NCI-H774 (cell line): ENCODE measurements at places on chromosomes 11 and 22.

- DNase-seq = no peak
Measured at GRCh38 chr11:124798991-124799347, 1.2 kb downstream of the MSANTD2 start.

- no peak for DNase-seq
Measured at GRCh38 chr11:134001088-134001487, 44.3 kb upstream of the IGSF9B start.

DNA sequence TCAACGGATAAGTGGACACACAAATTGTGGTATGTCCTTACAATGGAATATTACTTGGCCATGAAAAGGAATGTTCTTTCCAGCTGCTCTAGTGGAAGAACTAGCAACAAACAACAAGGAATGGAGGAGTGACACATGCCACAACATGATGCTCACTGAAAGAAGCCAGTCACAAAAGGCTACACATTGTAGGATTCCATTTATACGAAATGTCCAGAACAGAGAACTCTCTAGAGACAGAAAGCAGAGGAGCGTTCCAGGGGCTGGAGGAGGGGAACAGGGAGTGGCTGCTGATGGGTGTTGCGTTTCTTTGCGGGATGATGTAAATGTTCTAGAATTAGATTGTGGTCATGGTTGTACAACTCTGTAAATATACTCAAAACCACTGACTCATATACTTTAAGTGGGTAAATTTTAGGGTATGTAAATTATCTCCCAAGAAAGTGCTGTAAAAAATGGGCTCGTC is 32.4 kb upstream of the PDGFB start:
- no peak for DNase-seq

DNA sequence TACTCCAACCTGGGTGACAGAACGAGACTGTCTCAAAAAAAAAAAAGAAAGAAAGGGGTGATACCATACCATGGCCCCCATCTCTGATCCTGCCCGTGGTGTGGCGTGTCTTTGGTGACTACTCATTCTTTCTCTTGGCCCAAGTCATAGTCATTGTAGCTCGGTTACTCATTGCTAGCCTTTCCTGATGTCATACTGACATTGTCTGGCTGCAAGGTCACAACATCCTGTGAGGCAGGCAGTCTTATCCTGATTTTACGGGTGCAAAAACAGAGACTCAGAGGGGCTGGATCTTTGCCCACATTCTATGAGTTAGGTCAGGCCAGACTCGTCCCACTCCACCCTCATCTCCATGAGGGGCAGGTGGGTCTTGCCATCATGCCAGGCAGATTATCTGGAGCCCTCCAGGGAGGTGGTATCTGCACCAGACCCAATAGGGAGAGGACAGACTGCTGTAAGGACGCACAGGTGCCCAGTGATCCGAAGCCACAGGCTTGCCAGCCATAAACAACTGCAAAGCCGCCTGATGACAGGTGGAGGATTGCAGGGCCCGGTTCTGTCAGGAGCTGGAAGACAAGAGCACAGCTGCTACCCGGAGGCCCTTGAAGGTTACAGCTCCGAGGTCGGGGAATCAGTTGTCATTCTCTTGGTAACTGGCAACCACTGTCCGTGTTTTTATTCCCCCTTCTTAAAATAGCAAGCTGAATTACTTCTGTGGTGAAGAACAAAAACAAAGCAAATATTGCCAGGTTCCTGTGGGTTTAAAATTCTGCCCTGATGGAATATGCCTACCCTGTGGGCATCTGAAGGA is 13.8 kb downstream of the TOM1 start:
- no peak for DNase-seq

- DNase-seq = no peak
Measured at GRCh38 chr11:11725438-11725837, 103.6 kb upstream of the GALNT18 start.

DNA sequence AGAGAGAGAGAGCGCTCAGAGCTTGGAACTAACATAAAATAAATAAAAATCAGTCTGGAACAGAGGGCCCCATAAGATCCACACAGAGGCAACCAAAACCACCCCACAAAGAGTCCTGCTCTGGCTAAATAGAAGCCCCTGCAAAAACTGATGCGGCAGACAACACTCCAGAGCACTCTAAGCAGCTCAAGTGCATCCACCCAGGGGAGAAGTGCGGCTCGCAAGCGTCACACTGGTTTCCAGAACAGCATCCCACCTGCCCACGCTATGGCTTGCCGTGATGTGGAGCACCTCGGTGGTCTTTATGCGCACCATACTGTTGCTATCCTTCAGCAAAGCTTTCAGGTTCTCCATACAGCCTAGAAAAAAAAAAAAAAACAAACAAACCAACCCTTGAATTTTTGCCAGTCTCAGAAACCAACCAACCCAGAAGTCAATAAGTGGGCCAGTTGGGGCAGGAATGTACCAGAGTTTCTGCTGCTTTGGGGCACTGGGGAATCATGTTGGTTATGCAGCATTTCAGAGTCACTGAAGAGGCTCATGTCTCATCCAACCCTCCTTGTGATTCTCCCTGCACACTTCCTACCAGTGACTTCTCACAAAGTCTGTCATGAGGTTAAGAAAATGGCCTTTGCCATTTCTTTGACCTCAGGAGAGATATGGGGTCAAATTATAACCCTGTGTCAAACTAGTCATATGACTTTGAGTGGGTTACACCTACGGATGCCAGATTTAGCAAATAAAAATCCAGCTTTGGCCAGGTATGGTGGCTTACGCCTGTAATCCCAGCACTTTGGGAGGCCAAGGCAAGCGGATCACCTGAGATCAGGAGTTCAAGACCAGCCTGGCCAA is 3.0 kb downstream of the RSPH14 start:
- DNase-seq = no peak

DNA sequence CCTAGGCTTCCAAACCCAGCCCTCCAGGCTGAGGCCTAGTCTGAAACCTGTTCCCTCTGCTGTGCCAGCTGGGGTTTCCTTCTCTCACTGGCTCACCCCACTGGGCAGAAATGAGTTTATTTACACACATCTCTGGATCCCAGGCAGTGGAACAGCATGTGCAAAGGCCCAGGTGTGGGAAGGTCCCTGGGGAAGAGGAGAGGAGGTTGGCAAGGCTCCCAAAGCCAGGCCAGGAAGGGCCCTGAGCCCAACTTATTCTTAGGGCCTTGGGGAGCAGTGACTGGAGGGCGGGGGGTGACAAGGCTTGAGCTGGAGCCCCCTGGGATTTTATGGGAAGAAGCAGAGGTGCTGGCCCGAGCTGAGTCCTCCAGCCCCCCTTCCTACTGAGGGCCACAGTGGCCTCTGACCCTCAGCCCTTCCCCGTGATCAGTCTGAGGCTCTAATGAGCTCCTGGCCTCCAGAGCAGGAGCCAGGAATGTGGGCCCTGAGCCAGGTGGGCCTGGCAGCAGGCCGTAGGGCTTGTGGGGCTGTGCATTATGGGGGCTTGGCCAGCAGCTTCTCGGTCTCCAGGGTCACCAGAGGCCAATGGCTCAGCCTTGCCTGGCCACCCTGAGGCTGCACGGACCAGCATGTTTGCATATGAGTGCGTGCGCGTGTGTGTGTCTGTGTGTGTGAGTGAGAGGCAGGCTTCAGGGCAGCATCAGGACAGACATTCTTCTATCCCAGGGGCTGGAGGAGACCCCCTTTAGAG is 2.9 kb downstream of the MYO7A start:
- DNase-seq = no peak

DNA sequence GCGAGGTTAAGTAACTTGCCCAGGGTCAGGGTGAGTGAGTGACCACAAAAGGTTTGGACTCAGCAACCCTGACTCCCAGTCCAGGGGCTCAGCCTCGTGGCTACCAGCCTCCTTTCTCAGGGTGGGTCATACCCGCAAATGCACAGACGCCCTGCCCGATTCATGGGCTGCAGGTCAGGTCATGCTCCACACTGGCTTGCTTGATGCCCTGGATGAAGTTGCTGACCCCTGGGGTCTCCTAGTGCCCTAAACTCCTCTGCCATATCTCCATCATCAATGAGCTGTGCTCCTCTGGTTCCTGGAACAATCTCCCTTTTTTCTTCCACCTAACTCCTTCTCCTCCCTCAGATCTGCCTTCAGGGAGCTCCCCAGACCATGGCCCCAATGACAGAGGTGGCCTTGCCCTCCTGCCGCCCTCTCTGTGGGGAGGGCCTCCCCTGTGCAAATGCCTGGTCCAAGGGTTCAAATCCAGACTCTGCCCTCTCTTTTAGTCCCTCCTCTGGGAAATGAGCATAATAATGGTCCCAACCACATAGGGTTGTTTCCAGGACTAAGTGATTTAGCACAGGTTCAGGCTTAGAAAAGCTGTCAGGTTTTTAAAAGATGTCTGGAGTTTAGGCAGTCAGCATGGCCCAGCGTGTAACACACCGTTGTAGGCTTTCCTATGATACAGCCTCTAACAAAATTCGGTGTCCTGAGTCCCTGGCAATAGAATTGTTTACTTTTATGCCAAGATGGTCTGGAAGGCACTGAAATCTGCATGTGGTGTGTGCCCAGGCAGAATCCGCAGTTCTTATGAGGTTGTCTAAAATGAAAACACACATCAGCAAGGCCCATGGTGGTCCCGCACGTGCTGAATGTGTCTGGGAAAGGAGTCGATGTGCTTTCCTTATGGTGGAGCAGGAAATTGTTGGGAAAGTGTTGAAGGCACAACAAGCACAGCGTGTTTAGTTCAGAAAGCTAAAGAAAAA is 63.6 kb downstream of the CD82 start:
- DNase-seq = no peak

DNA sequence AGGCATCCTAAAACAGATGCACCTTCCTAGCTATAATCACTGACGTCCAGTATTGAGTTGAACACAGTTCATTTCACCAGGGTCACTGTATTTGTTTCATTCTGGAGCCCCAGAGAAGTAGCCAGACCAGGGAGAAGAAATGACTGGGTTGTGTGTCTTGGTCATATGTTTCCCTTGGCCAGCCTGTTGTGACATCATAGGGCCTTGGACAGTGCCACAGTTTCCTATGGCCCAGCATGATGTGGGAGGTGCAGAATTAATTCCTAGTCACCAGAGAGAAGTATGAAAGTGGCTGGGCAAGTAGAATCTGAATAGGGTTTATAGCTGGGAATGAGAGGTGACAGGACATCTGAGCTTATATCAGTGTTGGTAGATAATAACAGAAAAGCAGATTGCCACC is 84.0 kb upstream of the ZBED5 start:
- DNase-seq = no peak

GRCh38 chr22:38802671-38803121 is 8.8 kb upstream of the DNAL4 start:
- no peak for DNase-seq

- DNase-seq = no peak
Measured at GRCh38 chr22:20738394-20739089, 35.4 kb upstream of the SERPIND1 start.

DNA sequence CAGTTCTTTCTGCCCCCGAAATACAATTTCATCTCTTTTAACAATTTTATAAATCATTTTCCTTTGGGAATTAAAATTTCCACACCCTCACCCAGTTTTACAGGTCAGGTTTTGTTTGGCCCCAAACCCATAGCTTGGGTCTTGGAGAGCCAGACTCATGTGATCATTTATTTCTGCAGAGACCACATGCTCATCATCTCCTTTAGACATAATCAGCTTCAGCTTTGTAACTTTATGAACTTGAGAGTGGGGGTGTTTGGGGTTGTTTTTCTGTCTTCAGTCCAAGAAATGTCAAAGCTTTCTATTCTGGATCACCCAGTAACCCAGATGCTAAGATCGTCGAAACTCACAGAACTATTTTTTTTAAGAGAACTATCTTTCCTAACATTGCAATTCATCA is 70.9 kb downstream of the DBX1 start:
- DNase-seq = no peak

GRCh38 chr11:132734217-132734616 is 798.1 kb downstream of the OPCML start:
- DNase-seq = no peak

DNA sequence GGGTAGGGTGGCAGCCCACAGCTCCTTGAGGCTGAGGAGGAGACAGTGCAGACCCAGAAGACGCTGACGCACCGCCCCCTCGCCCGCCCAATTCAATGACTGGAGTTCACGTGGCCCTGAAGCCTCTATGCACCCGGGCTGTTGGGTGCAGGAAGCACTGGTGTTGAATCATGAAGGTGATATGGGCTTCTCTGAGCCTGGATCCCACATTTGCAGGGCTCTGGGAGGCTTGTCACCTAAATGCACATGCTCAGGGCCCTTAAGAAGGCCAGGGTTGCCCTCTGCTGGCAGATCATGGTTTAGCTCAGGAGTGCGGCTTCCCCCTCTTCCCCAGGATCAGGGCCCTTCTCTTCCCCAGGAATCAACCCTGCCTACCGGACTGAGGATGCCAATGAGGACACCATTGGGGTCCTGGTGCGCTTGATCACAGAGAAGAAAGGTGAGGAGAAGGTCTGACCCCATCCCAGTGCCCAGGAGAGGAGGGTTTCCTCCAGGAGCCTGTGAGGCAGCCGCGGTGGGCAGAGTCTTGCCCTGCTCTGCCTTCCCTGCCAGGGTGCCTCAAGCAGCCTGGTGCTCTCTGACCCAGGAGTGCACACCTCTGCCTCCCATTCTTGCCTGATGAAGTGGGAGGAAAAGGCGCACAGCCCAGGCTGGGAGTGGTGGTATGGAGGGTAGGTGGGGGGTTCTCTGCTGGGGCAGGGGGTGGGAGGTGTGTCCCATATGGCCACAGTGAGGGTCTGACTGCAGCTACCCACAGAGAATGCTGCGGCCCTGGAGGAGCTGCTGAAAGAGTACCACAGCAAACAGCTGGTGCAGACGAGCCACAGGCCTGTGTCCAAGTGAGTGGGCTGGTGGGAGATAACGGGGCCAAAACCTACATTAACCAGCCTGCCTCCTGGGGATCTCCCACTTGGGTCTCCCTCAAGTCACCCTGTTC is 17.5 kb downstream of the RELT start:
- peak; percentile 44 for DNase-seq

DNA sequence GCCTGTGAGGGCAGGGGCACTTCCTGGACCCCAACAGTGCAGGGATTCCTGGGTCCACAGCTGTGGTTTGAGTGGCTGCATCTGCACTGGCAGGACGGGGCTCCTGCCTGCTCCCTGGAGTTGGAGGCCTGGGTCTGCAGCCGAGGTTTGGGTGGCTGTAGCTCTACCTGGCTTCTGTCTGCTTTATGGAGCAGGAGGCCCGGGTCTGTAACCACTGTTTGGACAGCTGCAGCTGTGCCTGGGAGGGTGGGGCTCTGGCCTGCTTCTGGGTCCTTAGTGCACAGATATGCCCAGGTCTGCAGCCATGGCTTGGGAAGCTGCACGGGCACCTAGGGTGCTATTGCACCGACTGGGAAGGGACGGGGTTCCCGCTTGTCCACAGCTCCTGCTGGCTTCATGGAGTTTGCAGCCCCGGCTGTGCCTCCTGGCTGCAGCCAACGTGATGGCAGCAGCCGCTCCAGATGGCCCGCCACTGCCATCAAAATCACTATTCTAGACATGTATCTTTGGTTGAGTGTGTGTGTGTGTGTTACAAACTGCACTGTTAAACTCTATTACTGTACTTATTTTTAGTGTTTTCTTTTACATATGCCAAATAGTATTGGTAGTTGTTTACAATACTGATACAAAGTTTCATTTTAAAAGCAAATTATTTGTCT is 412.3 kb upstream of the KIRREL3 start:
- peak; percentile 78 for DNase-seq
